ENCODE measurements at places on chromosomes 12 and 14.
A peak's percentile ranks its signal among the peaks of the same experiment; 100 is the strongest.

- peak; percentile 40 for DNase-seq
Observed at GRCh38 chr14:23294734-23295561, 7.7 kb downstream of the PPP1R3E start.

GRCh38 chr12:72390146-72390545, 118.0 kb downstream of the TRHDE start:
- no peak for DNase-seq

- no peak for DNase-seq
Observed at GRCh38 chr14:72887514-72887913, 6.4 kb downstream of the DPF3 start.

DNA sequence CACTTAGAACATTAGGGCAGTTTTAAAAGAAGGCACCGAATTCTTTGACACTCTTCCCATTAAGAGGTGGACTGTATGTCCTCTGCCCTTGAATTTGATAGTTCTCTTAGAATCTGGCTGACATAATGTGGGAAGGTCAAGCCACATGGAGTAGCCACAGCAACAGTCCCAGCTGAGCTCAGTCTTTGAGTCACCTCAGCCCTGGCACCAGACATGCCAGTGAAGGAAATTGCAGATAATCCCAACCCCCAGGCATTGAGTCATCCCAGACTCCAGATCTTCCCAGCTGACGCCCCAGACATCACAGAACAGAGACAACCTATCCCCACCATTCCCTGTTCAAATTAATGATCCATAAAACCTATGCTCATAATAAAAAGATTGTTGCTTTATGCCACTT, 83.4 kb downstream of the GTF2A1 start:
- DNase-seq: no peak

GRCh38 chr12:16155938-16156337, 121.5 kb downstream of the SLC15A5 start:
- DNase-seq: no peak

- no peak for DNase-seq
Observed at GRCh38 chr12:116984098-116984497, 73.3 kb downstream of the FBXW8 start.

GRCh38 chr12:110750784-110751461, 8.2 kb upstream of the PPP1CC start:
- no peak for DNase-seq

DNA sequence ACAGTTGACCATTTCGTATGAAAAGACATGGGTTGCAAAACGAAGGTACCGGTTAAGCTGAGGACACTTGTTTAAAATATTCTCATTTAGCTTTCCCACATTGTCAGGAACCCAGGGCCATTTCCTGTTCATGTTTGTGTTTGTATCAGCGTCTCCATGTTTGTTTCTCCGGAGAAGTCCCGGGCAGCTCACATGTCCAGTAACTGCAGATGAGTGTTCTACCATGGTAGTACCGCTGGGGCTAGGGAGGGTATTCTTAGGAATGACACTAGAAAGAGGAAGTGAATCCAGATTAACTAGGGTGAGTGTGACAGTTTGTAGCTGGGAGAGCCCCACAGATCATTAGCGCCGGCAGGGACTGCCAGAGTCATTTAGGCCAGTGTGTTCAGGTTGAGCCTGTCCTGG, 50.0 kb upstream of the EVL start:
- DNase-seq: no peak

GRCh38 chr12:113683574-113683973, 211.9 kb upstream of the LHX5 start:
- no peak for DNase-seq

GRCh38 chr12:15256761-15257160, 35.5 kb upstream of the RERG start:
- DNase-seq: no peak

- no peak for DNase-seq
Observed at GRCh38 chr14:72457641-72458040, 436.3 kb downstream of the DPF3 start.

DNA sequence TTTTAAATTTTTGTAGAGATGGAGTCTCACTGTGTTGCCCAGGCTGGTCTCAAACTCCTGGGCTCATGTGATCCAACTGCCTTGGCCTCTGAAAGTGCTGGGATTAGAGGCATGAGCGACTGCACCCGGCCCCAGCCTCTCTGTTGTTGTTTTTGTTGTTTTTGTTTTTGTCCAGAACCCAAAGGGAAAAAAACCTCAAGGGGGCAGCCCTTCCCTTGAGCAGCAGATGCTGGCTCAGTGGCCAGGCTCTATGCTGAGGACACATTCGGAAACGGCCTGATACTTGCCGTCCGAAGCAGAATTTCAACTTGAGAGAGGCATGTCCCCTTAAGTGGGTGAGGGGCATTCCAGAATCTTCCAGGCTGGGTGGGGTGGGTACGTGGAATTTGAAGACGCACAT, 6.7 kb downstream of the MVK start:
- no peak for DNase-seq

- no peak for DNase-seq
Observed at GRCh38 chr12:111193496-111193895, 175.4 kb downstream of the PHETA1 start.
